ENCODE measurements at places on chromosomes 2 and 18.

GRCh38 chr2:85810371-85811179 is 56.8 kb downstream of the ATOH8 start:
- no peak for DNase-seq

DNA sequence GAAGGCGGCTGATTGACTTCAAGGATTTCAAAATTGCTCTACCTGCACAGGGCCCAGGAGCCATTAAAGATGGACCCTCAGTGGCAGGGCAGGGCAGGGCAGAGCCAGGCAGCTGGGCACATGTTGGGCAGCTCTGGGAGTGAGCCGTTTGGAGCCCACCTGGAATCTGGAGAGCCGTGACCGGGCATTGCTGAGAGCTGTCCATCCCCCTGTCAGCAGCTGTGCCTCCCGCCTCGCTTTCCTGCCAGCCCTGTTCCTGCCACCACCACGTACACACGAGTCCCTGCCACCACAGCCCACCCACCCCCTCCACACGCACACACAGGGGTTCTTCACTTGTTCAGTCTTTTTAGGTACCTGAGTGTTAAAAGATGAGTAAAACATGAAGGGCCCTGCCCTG is 22.9 kb downstream of the ATOH8 start:
- no peak for DNase-seq

DNA sequence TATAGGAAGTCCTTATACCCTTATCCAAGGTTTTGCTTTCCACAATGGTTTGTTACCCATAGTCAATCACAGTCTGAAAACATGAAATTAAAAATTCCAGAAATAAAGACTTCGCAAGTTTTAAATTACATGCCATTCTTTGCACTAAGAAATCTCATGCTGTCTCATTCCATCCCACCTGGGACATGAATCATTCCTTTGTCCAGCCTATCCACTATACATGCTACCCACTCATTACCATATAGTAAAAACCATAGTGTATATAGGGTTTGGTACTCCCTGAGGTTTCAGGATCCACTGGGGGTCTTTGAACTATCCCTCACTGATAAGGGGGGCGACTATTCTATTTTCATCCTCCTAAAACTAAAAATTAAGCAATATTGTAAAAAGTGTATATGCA is 17.0 kb downstream of the SP3 start:
- DNase-seq, result no peak

GRCh38 chr2:164642946-164643555 is 21.8 kb upstream of the GRB14 start:
- no peak for DNase-seq

DNA sequence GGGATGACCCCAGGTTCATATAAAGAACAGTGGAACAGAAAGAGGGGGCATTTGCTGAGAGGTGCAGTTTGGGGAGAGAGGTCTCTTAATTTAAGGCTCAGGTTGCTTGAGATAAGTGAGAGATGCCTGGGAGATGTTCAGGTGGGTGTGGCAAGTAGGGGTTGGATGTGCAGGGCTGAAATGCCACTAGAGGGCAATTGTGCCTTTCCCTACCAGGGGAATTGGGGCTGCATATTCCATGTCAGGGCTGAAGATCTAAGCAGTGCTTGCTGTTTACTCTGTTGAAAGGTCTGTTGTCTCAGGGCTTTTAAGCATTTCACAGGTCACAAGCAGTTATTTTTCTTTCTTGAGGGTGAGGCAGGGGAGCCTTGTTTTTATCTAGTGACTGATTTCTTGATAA is 7.8 kb downstream of the CCDC85A start:
- peak; percentile 40 for DNase-seq

GRCh38 chr2:74919827-74920226 is 38.6 kb upstream of the POLE4 start:
- DNase-seq, result peak; percentile 73

GRCh38 chr2:186486651-186487647 is 889 bp downstream of the ZC3H15 start:
- DNase-seq, result peak; percentile 51

DNA sequence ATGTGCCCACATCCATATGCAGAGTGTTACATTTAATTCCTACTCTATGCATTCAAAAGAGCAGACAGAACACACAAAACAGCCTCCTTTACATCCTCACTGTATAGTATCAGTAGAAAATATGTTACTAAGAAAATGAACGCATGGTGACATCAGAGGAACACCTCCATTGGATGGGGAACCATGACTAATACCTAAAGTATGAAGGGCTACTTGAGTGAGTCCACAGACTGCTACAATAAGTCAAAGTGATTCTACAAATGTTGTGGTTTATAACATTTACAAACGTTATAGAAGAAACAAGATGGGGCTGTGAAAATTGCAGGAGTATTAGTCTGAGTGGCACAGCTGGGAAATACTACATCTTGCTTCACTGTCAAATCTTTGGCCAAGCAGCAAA is 1830.9 kb upstream of the PIK3C3 start:
- no peak for DNase-seq

GRCh38 chr2:226023383-226023782 is 623.9 kb downstream of the NYAP2 start:
- no peak for DNase-seq

DNA sequence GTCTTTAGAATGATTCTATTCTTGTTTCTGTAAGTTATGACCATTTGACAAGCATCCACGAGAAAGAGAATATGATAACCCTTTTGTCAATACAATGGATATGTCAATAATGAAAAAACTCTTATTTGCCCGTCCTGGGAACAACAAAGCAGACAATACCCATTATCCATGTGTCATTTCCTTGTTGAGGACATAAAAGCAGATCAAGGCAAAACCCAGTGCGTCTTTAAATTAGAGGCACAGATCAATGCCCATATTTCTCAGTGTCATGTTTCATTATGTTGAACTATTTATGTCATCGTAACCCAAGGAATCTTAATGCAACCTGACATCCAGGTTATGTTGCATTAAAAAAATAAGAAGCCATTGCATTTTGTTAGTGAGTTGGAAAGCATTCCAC is 365.0 kb upstream of the CELF4 start:
- no peak for DNase-seq

DNA sequence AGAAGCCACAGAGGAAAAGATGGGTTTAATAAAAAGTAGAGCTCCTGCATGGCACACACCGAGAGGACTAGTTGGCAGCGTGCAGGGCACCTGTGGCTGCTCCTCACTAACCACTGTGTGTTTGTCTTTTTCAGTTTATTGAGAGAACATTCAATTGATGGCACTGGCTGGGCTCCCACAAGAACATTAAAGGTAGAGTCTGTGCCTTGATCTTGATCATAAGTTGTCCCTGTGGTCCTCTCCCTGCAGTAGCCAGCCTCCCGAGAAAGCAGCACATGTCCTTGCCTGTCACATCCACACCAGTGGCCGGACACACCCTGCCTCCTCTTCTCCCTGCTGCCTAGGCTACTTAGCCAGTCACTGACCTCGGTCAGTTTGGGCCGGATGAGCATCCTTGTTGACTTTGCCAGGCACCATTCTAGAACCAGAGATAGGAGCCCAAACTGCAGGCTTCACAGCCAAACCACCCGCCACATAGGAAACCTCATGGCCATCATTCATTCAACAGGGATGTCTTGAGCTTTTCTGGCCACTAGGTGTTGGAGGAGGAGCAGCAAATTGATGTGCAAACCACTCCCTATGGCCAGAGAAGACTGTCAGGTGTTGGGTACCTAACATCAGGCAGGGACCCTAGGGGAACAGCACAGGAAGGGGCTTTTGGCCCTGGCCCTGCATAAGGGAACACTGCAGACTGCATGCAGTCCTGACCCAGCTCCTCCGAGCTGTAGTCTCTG is 30.2 kb upstream of the SCLY start:
- no peak for DNase-seq

GRCh38 chr2:144995482-144995881 is 475.6 kb upstream of the ZEB2 start:
- DNase-seq, result no peak

GRCh38 chr2:151289972-151290866 is 751 bp upstream of the NMI start:
- peak; percentile 64 for DNase-seq

- no peak for DNase-seq
These were observed 51.1 kb downstream of the SMAD7 start for GRCh38 chr18:48899558-48900174.

DNA sequence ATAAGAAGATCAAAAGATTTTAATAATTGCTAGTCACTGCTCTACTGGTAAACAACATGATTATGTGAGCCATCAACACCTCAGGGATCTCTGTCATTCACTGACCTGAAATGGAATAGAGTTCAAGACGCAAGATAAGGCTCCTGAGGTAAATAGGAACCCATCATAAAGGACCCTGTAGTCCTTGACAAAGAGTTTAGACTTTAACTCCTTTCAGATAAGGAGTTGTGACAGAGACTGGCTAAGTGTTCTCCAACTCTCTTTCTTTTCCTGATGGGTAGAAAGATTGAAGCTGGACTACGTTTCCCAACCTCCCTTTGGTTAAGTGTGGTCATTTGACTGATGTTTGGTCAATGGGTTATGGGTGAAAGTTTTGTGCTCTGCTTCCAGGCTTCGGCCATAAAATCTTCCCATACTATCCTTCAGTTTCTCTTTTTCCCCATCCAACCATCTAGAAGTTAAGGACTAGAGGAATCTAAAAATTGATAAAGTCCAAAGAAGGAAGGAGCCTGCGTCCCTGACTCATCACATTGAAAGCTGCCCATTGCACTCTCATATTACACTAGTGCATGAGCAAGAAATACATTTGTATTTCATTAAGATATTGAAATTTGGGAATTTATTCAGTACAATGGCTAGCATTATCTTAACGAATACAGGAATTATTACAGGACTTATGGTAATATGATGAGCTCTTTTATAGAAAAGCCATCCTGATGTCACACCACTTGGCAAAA is 293.7 kb upstream of the ACVR2A start:
- DNase-seq, result no peak

DNA sequence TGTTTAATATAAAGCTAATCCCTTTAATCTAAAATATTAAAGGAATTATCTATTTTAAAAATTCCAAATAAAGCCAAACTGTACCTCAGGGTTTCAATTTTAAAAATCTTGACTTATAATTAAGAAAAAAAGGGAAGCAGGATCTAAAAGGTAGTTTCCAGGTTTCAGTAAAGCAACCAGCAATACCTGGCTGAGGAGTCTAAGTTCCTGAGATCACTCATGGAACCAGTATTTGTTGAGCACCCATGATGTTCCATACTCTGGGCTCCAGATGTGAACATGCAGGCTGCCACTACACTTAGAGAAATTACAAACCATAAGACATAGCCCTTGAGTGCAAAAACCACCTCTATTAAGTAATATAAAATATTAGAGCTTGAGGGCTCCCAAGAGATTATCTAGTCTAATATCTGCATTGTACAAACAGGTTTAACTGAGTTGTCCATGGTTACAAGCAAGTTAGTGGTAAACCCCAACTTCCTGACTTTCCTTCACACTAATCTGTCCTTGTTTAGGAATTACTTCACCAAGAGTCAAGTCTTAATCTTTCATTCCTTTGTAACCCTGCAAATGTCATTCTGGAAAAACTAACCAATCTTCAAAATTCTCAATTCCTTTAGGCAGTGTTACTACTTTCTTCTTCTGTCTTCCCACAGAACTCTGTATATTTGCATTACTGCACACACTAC is 49.2 kb downstream of the CLASP1 start:
- DNase-seq, result no peak

DNA sequence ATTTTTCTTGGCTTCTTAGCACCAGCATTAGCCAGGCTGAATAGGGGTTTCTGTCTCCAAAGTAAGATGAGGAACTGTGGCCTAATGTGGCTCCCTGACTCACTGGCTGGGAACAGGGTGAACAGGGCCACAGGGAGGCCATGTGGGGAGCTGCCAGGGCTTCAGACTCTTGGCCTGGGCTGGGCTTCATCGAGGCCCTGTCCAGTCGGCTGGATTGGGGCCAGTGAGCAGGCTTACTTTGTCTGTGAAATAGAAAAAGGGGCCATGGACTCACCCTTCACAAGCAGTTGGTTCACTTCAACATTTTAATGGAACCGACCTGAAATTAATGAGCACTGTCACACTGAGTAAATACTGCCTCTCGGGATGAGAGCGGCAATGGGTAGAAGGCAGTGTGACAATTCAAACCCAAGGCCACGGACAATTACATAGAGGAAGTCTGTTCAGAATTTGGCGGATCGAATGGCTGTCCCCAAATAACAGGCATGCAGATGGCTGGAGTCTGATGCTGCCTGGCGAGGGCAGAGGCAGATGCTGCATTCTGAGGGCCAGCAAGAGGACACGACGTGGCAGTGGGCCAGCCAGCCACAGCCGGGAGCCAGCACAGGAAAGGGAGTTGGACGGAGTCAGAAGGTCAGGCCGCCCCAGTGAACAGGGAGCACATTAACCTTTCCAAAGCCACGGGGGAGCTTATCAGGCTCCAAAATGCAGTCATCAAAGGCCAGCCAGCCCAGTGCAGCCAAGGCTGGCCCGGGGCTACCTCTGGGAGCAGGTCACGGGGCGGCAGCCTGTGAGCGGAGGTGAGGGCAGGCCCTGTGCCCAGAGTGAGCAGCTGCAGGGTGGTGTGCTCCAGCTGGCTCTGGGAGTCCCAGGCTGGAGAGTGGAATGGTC is 146.6 kb upstream of the REV1 start:
- DNase-seq, result no peak

GRCh38 chr2:191565647-191566198 is 112.2 kb upstream of the NABP1 start:
- peak; percentile 79 for DNase-seq

Measured in hematopoietic multipotent progenitor cell treated with erythropoietin and hydrocortisone succinate and interleukin-3 and kit ligand, for 6 days (in vitro differentiated cells).